ENCODE measurements at places on chromosomes 4 and X. TPM values are rescaled to one million over a fixed set of nuclear protein-coding genes. Genes with fewer than 3 reads are reported as not detected.
A peak's percentile ranks its signal among the peaks of the same experiment; 100 is the strongest.

GRCh38 chrX:46849933-46850332 lies 13.1 kb downstream of the RP2 start:
- no peaks in the 10 kb centered on the region for H3K36me3 ChIP-seq
- no peak overlapping the region for H3K4me3 ChIP-seq
- no peak overlapping the region for H3K27ac ChIP-seq
- no peaks in the 10 kb centered on the region for H3K4me1 ChIP-seq
- no peaks in the 10 kb centered on the region for H3K27me3 ChIP-seq

DNA sequence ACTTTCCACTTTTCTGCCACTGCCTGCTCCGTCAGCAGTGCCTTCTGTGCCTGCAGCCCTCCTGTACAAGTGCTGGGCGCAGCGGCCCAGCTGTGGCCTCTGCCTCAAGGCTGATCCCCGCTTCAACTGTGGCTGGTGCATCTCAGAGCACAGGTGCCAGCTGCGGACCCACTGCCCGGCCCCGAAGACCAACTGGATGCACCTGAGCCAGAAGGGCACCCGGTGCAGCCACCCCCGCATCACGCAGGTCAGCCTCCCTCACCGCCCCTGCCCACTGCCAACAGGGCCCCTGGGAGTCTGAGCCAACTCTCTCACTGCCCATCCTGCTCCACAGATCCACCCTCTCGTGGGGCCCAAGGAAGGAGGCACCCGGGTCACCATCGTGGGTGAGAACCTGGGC lies 7.5 kb downstream of the PLXNA3 start:
- peaks cover 30% of the 10 kb centered on the region for H3K36me3 ChIP-seq
- DNase-seq = no peak
- no peak overlapping the region for H3K4me3 ChIP-seq

DNA sequence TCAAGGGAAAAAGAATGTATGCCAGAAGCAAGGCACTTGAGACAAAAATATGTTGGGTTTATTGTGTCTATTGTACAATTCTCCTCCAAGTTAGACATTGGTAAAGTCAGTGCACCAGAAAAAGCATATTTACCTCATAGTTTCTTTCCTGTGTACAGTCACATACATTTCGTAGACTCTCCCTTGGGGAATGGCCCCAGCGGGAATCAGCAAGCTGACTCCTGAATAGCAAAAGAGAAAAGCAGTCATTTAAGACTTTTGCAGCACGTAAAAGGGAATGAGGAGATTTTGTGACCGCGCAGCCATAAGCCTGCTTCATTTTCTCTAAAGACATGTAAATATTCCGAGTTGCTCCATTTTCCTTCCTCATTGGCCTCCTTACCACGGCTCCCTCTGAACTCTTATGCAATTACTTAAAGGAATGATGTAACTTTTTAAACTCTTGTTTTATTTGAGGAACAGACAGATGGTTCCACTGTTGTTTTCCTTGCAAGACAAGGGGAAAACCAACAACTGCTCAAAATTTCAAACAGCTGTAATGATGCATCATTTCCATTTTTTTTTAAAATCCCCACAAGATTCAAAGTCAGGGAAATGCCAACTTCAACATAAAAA lies 332.7 kb downstream of the UNC5C start:
- no peaks in the 10 kb centered on the region for H3K36me3 ChIP-seq
- H3K4me3 ChIP-seq = no peak overlapping the region
- H3K4me1 ChIP-seq = no peaks in the 10 kb centered on the region

- no peaks in the 10 kb centered on the region for H3K27me3 ChIP-seq
- no peak for DNase-seq
- H3K4me3 ChIP-seq = no peak overlapping the region
- no peaks in the 10 kb centered on the region for H3K36me3 ChIP-seq
- H3K4me1 ChIP-seq = no peaks in the 10 kb centered on the region
- H3K27ac ChIP-seq = no peak overlapping the region
Observed at GRCh38 chr4:16676230-16676770, 222.1 kb downstream of the LDB2 start.

DNA sequence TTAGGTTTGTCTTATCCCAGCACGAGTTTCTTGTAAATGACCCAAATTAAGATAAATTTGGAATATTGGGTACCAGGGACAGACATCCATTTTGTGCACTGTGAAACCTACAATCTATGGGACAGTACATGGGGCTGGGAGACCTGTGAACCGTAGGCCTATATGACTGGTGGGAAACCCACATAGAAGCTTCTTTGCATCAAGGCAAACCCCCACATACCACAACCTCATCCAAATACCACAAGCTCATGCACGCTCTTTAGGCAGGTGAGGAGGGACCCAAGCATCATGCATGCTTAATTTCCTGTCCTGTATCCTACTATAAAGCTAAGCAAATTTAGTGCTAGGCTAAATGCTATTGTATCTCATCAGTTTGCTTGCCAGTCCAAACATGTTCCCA lies 47.8 kb downstream of the NIPAL1 start:
- DNase-seq = no peak
- no peaks in the 10 kb centered on the region for H3K36me3 ChIP-seq
- no peak overlapping the region for H3K4me3 ChIP-seq

DNA sequence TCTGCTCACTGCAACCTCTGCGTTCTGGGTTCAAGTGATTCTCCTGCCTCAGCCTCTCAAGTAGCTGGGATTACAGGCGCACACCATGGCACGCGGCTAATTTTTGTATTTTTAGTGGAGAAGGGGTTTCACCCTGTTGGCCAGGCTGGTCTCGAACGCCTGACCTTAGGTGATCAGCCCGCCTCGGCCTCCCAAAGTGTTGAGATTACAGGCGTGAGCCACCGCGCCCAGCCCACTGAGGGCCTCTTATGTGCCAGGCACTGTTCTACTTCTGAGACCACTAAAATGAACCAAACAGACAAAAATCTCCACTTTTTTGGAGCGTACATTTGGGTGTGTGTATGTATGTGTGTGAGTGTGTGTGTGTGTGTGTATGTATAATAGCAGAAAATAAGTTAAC lies 117.2 kb upstream of the H2AZ1 start:
- no peak for DNase-seq
- no peaks in the 10 kb centered on the region for H3K27me3 ChIP-seq
- no peak overlapping the region for H3K27ac ChIP-seq
- no peak overlapping the region for H3K4me3 ChIP-seq
- H3K4me1 ChIP-seq = no peaks in the 10 kb centered on the region

- H3K27me3 ChIP-seq = no peaks in the 10 kb centered on the region
- DNase-seq = peak; percentile 52
- H3K27ac ChIP-seq = no peak overlapping the region
- H3K4me3 ChIP-seq = no peak overlapping the region
Observed at GRCh38 chrX:148811236-148811635, 310.8 kb downstream of the AFF2 start.

Gene VCX3A
- total RNA-seq = not detected

Gene DIPK2B
- not detected for total RNA-seq

Gene PASD1
- total RNA-seq = not detected

Gene FOXR2
- total RNA-seq = not detected

Gene LRRC66
- total RNA-seq = 0.51 TPM

Measured in fibroblast of lung (primary cell).